ENCODE measurements at places on chromosomes 4 and X.
A peak's percentile ranks its signal among the peaks of the same experiment; 100 is the strongest.

DNA sequence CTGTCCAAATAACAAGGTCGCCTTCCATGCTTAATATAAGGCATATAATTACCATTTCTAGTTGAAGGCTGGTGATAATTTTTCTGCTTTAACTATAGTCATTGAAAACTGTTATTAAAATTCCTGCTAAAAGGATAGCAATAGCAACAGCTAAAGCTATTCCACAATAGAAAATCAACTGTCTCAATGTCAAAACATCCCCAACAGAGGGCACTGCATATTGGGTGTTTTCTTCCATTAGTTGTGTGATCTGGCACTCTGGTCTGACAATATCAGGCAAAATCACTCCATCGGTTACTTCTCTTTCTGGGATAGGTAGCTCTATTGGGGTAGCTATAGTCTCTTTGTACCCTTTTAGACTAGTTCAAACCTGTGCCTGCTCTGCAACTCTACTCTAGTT lies 53.5 kb downstream of the TMPRSS11F start:
- DNase-seq = no peak

GRCh38 chr4:2842687-2843262 lies 869 bp upstream of the ADD1 start:
- DNase-seq = peak; percentile 33

- no peak for DNase-seq
These were observed 39.2 kb upstream of the CRMP1 start for GRCh38 chr4:5932035-5932568.

DNA sequence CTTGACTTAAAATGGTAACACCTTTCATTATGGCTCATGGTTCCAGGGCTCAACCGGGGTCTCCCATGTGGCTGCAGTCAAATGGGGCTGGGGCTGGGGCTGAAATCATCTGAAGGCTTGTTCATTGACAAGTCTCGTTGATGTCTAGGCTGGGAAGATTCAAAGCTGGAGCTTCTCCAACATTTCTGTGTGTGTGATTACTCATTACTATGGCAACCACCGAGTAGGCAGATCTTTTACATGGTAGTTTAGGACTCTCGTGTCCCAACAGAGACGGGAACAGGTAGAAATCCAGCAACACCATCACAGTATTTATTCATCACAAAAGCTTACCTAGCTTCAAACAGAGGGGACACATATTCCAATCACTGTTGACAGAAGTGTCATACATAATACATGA lies 7.8 kb downstream of the YTHDC1 start:
- DNase-seq = peak; percentile 86

DNA sequence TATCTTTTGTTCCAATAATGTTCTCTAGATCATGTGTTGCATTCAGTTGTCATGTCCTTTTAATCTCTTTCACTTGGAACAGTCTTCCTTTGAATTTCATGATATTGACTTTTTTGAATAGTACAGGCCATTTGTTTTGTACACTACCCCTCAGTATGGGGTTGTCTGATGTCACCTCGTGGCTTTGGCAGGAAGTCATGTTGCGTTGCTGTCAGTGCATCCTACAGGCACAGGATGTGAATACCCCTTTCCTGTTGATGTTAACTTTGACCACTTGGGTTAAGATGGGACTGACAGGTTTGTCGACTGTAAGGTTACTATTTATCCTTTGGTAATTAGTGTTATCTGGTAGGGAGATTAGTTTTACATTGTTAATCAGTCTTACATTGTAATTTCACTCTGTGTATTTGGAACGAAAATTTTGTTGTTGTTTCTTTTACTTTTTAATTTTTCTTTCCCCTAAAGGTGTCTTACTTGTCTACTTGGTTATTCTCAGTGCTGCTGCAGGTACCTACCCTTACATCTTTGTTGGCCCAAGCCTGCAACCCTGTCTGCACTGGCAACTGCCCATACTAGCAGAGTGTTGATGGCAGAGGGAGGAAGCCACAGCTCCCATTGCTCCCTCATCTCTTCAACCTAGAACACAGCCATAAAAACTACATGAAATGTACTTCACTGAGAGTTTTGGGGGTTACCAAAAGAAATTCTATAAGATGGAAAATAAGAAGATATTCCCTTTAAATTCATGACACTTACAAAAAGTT lies 14.7 kb upstream of the ATP8A1 start:
- DNase-seq = no peak

DNA sequence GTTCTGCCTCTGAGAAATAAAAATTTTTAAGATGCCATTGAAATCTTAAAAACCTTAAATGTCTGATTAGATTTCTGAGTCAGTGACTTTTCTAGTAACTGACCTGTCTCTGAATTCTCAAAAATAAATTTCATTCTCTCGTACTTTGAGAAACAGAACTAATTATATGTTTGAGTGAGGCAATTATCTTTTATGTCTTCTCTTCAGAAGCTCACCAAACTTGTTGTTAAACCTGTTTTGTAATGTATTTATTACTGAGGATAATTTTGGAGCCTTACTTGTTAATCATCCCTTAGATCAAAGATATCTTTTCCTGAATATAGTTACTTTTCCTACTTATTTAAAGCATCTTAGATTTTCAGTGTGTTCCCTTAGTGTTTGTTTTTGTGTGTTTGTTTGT lies 64.5 kb upstream of the MMAA start:
- no peak for DNase-seq

GRCh38 chrX:15947648-15948317 lies 93.2 kb upstream of the AP1S2 start:
- peak; percentile 68 for DNase-seq

DNA sequence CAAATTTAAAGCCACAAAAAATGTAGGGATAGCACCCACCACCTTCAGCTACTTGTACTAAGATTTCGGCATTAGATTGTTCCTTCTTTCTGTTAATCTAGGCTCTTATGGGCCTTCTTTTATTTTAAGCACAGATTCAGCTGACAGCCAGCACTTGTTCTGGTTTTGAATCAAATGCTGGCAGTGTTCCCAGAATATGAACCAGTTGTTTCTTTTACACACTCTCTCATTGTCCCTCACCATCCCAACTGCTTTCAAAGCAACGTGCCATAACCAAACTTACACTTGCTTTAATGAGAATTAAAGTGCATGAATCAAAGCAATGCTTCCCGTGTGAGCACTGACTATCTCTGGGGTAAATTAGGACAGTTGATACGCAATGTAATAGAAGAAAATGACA lies 744.5 kb upstream of the FAM241A start:
- DNase-seq = peak; percentile 76

DNA sequence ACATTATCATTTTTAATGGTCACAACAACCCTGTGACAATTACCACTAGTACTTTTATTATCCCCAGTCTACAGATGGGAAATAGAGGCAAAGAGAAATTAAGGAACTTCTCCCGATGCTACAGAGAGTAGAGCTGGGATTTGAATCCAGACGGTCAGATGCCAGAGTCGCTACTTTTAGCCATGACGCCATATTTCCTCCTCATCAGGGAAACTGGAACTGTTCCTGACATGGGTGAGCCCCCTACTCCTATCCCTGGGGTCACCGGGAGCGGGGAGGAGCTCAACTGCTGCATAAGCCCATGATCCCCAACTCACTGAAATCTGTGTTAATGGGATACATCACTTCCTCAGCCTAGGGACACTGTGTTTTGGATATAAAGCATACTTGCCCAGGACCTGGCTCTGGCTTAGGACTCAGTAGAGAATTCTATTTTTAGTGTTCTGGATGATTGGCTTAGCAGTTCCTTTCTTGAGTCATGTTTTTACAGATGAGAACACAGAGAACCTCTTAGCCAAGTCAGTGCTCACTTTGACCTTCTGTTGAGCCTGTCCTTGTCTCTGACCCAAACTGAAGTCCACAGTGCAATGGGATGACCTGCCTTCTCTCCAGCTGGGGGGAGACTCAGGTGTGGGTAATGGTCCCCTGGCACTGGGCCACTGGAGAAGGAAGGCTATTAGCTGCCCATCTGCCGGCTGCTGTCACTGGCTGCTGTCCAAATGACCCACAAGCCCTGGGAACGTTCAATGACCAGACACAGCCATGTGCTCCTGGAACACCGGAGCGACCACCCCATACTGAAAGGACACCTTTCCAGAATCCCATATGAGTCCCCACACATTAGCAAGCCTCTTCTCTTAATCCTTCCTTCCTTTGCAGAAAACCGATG lies 90.8 kb upstream of the SHISA3 start:
- peak; percentile 19 for DNase-seq

DNA sequence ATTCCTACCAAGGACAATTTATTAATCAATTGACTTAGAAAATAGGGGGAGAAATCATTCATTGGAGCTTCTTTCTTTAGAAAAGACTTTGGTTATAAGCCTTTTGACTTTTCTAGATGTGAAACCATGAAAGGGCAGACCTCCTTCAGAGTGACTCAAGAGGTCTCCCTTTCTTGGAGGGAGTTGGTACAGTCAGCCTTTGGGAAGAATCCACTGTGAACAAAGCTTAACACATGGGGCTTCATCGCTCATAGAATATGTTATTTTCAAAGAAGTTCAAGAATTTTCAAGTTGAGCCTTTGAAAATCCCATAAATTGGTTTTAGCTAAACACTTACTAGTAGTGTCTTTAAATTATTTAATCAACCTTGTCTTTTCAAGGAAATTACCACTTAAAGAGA lies 28.0 kb downstream of the RIPPLY1 start:
- DNase-seq = peak; percentile 35

DNA sequence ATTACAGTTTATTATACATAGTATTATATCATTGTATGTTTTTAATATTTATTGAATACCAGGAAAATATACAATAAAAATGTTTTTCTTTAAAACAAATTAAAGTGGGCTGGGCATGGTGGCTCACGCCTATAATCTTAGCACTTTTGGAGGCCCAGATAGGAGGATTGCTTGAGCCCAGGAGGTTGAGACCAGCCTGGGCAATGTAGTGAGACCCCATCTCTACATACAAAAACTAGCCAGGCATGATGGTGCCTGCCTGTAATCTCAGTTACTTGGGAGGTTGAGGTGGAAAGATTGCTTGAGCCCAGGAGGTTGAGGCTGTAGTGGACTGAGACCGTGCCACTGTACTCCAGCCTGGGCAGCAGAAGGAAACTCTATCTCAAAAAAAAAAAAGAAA lies 38.3 kb upstream of the PDS5A start:
- no peak for DNase-seq

DNA sequence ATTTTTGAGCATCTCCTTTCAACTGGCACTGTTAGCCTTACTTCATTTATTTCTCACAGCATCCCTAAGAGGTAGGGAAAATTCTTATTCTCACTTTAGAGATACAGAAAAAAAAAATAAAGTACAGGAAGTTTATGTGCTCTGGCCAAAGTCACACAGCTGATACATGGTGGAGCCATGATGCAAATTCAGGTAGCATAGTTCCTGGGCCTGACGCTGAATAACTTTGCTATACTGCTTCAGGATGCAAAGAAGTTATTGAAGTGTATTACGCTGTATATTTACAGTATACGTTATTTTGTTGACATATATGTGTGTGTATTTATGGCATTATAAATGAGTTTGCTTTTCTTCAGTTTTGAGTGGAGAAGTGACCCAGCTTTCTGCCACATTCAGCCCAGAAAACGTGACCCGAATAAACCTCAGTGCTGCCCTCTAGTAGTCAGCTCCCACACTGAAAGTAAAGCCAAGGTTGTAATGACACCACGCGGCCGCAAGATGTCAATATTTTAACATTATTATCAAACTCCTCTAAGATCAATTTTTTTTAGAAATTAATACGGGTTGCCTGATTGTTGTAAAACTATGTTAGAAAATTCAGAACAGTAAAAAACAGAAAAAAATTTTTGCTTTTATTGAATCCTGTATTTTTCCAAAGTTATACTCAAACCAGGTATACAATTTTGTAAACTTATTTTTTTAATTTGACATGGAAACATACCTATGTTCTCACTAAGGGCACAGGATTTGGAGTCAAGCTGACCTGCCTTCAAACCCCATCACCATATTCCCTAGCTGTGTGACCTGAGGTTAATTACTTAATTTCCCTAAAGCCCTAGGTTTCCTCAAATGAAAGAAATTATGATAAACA lies 3.8 kb upstream of the GUCY2F start:
- peak; percentile 69 for DNase-seq

- DNase-seq = no peak
These were observed 137.8 kb upstream of the MSX1 start for GRCh38 chr4:4721636-4722035.

GRCh38 chr4:118676128-118676527 lies 9.1 kb upstream of the METTL14 start:
- no peak for DNase-seq

DNA sequence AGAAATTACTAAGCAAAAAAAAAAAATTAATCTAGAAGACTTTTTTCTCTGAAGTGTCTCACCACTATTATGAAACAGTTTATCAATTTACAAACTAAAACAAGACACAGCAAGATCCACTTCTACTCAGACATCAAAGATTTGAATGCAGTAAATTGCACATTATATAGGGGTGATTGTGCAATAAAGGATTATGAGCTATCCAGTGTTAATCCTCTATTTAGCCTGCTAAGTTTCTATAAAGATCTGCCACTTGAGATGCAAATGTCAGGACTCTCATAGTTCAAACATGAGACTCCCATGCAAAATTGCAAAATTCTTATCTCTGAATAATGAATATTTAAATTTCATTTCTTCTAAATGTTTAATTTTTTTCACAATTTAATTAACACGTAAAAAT lies 2.2 kb downstream of the TECRL start:
- DNase-seq = no peak

DNA sequence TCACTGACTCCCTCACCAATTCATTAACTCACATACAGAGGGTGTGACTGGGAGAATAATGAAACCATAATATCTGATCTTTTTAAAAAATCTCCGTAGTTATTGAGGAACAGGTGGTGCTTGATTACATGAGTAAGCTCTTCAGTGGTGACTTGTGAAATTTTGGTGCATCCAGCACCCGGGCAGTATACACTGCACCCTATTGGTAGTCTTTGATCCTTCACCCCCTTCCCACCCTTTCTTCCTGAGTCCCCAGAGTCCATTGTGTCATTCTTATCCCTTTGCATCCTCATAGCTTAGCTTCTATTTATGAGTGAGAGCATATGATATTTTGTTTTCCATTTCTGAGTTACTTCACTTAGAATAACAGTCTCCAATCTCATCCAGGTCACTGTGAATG lies 1143.8 kb downstream of the PCDH19 start:
- DNase-seq = no peak

DNA sequence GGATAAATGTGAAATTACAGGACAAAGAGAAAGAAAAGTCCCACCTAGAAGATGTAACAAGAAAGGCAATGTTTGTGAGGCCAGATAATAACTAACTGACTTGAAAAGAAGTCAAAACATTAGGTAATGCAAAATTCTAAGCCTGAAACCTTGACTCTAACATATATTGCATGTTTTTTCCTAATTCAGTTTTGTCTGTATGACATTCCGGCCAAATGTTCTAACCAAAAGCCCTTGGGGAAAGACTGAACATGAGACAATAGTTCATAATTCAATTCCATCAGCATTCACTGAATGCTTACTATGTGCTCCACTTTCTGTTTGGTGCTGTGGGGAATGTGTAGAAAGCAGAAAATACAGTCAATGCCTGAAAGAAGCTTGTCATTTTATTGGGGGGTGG lies 84.8 kb upstream of the PLAC1 start:
- DNase-seq = peak; percentile 37

DNA sequence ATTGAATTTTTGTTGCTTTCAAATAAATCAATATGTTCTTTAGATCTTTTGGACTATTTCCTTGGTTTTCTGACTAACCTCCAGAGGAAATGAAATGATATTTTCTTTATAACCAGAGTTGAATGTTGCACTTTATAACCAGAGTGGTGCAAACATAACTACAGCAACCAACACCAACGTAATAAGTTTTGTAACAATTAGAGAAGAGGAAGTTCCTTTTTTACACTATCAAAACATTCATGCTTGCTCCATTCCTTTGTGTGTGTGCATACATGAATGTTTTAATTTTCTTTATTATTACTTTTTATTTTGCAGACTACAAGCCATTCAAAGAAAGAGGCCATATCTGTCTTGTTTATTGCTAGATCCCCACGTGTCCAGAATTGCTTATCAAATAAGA lies 193.0 kb upstream of the PPP3CA start:
- no peak for DNase-seq

Data from GM23248 (cell line).